ENCODE measurements at places on chromosomes 3 and 15.

DNA sequence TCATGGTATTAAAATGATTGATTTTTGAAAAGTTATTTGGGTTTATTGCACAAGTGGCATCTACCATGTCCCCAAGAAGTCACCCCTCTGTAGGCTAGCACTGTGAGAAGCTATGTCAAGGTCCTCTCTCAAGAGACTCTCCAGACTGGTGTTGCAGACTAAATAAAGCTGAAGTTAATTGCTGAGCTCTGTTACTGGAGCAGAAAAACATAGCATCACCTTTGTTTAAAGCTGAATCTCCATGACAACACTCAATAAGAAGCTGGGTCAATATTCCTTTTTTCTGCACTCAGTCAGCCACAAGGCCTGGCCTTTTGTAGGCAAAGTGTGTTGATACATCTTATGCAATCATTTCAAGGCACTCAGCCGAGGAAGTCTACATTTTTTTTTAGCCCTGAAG lies 806.6 kb upstream of the LMCD1 start:
- DNase-seq, result no peak

DNA sequence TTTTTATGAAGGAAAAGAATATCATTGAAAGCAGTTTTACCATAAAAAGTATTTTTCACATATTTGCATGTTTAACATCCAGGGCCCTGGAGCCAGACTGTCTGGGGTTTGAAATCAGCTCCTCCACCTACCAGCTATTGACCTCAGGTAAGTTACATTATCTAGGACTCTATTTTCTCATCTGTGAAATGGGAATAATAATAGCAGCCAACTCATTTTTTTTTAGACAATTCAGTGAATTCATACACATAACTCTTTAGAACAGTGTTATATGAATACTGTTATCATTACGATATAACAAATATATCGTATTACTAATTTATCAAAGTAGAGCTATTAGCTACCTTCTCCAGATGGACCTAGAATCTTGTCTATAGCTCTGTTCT lies 21.3 kb downstream of the MDFIC2 start:
- DNase-seq, result no peak

DNA sequence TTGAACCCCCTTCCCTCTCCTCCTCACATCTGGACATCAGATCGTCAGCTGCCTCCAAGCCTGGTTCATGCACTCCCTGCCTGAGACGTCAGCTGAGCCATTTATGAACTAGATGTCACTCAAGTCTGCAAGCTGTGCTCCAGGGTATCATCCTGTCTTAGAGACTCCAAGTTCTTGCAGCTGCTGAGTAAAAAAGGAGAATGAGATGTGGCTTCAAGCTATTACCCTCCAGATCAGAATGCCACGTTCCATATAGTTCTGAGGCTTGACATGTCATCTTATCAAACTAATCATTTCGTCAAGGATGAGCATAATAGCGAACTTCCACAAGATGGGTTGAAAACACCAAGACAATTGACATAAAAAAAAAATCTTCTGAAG lies 766.3 kb downstream of the TBL1XR1 start:
- DNase-seq, result no peak

GRCh38 chr3:150680562-150680961 lies 23.2 kb downstream of the ERICH6 start:
- no peak for DNase-seq

DNA sequence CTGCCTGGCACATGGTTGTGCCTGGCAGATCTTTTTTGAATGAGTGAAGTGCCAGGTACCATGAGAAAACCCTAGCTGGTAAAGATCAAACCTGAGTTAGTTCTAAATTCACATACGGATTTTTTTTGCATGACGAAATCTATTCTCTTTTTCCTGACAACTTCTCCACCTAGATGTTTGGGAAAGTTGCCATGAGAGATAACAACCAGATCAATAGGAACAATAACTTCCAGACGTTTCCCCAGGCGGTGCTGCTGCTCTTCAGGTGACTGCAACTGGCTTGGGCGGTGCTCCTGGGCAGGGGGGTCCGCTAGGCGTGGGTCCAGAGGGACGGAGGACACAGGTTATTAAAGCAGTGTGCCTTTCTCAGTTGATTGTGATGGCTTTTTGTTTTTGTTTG lies 71.8 kb downstream of the CHDH start:
- no peak for DNase-seq

DNA sequence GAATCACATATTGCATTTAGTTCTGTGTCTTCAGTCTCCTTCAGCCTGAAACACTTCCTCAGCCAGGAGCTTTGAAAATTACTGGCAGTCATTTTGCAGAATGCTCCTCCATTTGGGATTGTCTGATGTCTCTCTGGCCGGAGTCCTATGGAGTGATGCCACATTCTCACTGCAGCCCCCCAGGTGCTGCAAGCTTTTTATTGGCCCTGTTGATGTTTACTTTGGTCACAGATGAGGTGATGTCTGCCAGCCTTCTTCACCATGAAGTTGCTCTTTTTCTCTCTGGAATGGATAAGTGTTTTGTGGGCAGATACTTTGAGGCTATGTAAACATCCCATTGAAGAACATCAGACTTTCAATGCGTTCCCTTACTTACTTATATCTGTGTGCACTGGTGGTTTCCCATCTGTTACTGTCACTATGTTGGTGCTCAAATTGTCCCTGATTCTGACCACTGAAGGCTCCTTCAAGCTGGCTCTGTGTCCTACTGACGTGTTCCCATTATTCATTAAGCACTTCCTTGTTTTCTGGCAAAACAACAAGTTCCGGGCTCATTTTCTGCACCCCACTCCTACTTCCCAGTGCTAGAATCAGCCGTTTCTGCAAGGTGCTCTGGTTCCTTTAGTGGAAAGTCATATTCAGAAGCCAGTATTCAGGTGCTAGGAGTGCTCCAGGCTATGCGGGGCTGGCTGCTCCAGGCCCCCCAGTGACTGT lies 1.4 kb upstream of the CLEC3B start:
- DNase-seq, result no peak

- no peak for DNase-seq
Observed at GRCh38 chr3:143314251-143315093, 194.9 kb downstream of the CHST2 start.

DNA sequence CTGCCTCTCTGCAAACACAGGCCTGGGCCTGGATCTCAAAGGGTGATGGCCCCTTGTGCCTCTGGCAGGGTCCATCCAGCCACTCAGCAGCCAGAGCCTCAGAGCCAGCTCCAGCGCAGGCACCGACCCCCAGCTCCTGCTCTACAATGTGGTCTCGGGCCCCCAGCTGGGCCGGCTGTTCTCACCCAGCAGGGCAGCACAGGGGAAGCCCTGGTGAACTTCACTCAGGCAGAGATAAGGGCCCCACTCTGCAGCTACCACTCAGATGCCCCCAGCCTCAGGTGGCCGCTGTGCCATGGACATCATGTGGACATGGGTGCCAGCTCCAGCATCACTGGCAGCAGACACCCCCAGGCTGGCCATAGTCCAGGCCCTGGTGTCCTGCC lies 173.1 kb downstream of the TBC1D2B start:
- DNase-seq, result no peak

- DNase-seq, result no peak
Observed at GRCh38 chr15:101183226-101183930, 68.5 kb downstream of the CHSY1 start.

DNA sequence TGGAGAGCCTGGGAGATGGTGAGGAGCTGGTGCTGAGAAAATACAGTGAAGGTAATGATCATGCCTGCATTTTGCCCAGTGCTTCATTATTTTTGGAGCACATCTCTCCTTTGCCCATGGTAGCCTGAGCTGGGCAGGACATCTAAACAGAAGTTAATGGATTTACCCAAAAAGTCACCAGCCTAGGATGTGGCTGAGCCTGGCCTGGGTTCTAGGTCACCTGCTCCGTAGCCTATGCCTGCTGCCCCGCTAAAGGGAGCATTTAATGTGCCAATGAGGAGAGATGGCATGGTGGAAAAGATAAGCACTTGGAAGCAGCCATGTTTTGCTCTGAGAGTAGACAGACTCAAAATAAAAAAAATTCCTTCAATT lies 41.8 kb upstream of the RHO start:
- DNase-seq, result no peak

DNA sequence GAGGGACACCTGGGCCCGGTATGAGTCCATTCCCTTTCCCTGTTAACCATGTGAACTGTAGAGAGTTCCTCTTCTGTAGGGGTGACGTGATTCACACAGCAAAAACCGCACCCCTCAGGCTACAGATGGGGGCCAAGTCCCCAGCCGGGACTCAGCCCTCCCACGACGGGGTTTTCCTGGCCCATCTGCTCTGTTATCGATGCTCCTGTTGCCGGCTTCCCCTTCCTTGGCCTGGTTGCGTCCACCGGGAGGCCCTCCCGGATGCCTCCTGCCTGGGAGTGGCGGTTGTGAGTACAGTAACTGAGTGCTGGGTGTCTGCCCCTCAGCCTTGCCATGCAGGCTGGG lies 817 bp upstream of the PLXNA1 start:
- no peak for DNase-seq

DNA sequence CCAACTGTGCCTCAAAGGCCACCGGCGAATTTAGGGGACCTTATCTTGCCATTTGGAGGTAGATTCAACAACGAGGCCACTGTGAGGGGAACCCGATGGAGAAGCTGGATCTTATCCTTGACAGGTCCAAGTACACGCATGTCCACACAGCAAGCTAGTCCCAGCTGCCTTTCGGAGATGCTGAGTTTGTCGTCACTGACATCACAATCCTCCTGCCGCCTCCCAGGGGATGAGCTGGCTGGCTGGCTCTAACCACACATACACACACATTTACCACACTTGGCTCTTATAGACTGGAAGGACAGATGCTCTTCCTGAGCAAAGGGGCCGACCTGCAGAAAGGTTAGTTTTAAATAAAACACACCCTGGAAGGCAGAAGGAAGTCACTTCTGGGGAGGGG lies 176.3 kb downstream of the STT3B start:
- no peak for DNase-seq

DNA sequence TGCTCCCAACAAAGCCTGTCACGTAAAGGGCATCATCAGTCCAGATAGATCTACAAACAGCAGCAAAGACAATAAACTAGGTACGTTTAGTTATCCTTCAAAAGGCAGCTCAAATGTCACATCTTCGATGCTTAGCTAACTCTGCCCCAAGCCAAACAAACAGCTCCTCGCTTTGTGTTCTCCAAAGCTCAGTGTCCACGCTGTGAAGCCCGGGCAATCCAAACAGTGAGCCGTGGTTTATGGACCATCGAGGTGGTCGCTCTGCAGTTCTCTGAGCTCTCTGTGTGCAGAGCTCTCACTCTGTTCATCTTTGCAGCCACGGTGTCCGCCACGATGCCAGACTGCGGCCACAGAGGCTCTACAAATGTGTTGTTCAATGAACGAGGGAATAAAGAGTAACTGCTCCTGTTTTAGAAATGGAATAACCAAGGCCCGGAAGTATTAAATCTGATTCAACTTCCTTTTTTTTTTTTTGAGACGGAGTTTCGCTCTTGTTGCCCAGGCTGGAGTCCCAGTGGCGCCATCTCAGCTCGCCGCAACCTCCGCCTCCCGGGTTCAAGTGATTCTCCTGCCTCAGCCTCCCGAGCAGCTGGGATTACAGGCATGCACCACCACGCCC lies 117.2 kb upstream of the FAM174B start:
- no peak for DNase-seq

DNA sequence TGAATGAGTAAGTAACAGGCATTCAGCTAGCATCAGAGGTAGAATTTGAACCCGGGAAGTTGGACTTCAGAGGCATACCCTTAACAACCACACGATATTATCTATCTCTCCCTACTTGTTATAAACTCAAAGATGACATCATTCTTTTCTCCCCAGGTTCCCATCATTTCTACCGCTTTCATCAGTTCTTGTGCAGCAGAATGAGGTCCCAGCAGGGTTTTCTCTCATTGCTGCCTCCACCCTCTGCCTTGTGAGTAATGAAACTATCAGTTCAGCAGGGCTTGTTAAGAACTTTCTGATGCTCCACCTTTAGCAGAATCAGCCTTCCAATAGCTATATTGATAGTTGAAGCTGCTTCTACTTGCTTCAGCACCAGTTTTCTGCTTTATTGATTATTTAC lies 487.5 kb upstream of the KCNMB2 start:
- DNase-seq, result no peak

Data from NCI-H1436 treated with DMSO at 0.1 percent for 48 hours (cell line).